CD4-positive, alpha-beta T cell treated with Interleukin-17A for 1 hour (primary cell): ENCODE measurements at places on chromosomes 7 and 10.

DNA sequence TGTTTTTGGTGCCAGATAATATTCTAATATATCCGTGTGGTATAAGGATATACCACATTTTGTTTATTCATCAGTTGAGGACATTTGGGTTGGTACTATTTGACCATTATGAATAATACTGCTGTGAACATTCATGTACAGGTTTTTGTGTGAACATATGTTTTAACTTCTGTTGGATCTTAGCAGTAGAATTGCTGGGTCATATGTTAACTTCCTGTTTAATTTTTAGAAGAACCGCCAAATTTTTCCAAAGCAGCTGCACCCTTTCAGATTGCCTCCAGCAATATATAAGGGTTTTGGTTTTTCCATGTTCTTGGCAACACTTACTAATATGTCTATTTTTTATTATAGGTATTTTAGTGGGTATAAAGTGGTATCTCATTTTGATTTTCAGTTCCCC is 22.8 kb downstream of the VPS26A start:
- no peak for DNase-seq

DNA sequence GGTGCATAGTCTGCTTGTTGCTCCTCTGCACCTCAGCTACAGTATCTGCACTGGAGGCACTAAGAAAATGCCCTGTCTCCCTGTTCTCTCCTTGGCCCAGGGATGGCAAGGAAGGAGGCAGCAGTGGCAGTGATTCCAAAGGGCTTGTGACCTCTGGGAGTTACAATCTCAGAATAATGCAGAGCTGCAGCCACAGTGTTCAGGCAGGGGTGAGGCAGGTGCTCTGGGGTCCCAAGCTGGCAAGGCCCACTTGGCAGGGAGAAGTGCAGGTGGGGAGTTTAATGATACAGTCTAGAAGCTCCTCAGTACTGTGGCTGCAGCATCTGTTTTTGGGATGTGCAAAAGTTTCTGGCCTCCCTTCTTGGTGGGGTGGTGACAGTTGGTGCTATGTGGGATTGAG is 456.4 kb downstream of the CCSER2 start:
- DNase-seq: no peak

DNA sequence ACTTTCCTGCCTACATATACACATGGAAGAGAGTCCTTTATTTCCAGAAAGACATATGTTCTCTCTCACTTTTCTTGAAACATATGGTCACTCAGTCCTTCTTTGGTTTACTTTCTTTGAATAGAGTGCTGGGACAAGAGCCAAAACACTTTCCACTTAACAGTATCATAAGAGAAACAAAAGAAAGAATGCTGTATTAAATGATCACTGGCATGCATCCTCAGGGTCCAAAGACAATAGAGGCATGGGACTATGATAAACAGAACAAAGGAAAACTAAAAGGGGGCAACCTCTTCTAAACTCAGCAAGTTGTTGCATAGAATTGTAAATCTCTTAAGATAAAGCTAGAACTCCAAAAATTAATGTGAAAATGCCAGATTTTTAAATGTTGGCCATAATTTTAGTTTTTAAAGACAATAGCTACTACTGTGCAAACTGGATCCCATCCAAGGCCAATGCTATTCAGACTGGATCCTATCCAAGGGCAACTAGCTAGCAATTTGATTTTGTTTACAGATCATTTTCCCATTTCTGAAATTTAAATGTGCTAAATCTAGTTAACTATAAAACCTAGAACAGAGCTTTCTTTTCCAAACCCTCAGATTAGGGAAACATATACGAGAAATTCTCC is 687.5 kb downstream of the SORCS3 start:
- DNase-seq: no peak

DNA sequence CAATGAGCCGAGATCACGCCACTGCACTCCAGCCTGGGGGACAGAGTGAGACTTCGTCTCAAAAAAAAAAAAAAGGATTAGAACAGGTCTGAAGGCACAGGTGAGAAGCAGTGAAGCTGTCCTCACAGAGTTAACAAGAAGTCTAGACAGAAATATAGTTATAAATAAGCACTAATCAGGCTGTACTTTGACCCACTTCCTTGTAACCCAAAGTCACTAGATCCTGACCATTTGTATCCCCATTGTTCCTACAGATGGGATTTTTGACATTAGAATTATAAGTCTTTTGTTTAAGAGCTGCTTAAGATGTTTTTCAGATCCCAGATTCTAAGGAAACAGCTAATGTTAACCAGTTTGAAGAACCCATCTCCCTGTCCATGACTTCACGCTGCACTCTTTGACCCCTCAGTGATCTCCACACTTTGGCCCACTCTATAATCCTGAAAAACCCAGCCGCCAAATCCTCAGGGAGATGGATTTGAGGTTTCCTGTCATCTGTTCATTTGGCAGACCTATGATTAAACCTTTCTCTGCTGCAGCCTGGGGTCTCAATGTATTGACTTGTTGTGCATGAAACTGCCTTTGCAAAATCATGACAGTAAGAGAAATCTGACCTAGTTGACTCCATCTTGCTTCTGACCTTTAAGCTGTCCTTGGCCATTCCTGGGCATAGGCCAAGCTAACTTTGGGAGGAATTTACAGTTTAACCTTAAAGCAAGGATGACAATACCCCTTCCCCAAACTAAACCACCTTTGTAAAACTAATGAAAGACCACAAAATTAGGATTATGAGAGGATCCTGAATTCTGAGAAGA is 11.4 kb downstream of the SSMEM1 start:
- DNase-seq: no peak

DNA sequence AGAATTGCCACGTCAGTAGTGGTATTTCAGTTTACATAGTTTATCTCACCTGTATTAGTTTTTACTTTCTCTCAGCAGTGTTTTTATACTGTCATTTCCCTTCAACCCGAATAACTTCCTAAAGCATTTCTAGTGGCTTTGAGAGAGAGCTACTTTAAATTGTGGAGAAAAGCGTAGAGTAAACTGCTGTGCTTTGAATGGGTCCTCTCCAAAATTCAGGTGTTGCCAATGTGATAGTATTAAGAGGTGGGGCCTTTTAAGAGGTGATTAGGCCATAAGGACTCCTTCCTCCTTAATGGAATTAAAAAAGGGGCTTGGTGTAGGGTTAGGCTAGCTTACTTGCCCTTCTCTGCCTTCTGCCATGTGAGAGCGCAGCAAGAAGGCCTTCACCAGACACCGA is 98.4 kb downstream of the LCOR start:
- no peak for DNase-seq

DNA sequence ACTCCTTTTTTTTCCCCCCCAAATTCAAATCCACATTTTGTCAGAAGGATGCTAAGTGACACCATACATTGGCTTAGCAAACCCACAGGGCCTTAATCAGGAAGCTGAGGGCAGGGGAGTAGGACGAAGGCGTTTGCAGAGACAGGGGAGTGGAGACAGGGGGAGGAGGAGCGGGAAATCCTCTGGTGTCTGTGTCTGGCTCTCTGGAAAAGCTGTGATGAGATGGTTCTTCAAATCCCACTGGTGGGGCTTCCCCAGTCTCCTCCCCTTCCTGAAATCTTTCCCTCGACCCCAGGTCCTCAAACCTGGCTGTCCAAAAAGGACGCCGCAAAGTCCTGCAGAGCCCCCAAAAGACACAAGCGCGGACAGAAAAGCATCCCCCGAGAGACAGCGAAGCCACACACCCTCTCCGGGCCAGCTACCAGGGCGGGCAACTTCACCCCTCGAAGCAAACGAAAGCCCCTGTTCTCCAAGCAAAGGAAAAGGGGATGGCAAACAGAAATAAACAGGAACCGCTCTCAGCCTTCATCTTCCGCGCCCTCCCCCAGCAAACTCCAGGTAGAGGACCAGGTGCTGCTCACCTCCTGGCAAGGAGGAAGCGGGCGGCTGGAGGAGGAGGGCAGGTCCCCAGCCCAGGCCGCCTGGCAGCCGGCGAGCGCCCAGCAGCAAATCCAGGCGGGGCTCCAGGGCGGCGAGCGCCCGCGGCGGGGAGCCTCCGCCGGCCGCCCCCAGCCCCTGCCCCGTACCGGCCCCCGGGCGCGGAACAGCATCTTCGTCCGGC is 520 bp downstream of the ELAPOR2 start:
- peak; percentile 28 for DNase-seq

DNA sequence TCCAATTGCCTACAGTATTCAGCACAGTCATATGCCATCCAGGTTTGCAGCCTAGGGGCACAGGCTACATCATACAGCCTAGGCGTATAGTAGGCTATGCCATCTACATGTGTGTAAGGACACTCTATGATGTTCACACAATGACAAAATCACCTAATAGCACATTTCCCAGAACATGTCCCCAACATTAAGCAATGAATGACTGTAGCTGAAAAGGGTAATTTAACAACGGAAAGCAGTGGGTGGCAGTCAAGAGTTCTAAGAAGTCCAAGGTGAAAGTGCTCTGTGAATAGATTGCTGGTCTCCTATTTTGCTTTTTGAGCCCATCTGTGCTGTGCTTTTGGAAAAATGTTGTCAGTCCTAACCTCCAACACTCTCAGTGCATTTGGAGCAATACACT is 162.6 kb downstream of the KLF6 start:
- DNase-seq: peak; percentile 15

DNA sequence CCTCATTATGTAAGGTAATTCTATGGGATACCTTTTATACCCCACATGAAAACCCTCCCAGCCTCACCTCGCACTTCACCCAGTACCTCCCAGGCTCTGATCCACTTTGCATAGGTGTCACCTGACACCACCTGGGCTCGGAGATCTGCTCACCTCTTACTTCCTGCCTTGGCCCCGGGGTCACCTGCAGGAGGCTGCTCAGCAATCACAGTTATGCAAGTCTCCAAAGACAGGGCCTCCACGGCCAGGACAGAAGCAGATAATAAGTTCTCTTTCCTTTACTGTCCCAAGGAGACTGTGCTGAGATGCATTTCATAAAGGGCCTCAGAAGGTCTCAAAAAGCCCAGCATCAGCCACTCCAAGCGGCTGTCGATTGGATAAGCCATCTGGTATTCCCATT is 112.4 kb upstream of the PPP2R2D start:
- no peak for DNase-seq

- no peak for DNase-seq
These were observed 470.2 kb downstream of the PAXIP1 start for GRCh38 chr7:154532771-154533170.

GRCh38 chr10:110556969-110557601 is 10.4 kb upstream of the SMC3 start:
- peak; percentile 76 for DNase-seq

DNA sequence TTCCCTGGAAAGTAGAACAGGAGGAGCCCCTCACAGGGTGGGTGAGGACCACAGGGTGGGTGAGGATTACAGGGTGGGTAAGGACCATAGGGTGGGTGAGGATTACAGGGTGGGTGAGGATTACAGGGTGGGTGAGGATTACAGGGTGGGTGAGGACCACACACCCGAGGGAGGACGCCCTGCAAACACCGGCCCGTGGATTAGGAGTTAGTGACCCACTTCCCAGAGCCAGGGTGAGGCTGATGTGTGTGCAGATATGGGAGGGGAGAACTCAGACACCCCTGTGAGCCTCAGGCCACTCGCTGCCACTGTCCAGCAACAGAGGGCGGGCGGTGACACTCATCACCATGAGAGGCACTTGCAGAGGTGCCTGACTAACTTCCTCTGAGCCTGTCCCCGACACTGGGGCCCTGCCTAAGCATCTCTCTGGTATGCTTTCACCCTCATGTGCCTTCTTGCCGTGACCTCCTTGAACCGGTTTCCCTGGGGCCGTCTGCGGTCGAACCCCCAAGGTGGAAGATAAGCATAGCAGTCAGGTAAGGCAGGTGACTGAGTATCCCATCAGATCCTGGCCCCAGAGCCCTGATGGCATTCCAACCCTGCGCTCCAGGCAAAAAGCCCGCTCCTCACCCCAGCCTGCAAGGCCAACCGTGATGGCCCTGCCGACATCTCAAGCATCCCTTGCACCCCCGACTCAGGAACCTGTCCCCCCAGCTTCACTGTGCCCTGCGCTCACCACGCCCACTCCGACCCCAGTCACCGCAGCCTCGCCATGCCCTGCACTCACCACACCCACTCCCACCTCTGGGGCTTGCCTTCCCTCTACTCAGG is 74.1 kb downstream of the FAM53B start:
- DNase-seq: no peak

DNA sequence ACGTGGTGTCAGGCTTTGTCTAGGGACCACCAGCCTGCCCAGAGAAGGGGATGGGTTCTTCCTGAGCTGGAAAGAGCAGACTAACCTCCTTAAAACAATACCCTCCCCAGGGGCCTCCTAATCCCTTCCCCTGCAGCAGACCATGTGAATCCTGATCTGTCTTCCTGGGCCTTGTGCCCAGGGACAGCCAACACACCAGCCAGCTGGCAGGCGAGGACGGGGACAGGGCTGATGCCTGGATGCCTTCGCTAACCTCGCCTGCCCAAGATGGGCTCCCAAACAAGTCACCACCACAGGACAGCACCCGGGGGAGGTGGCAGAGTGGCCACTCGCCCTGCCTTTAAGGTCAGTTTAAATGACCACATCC is 17.6 kb downstream of the PODXL start:
- no peak for DNase-seq

DNA sequence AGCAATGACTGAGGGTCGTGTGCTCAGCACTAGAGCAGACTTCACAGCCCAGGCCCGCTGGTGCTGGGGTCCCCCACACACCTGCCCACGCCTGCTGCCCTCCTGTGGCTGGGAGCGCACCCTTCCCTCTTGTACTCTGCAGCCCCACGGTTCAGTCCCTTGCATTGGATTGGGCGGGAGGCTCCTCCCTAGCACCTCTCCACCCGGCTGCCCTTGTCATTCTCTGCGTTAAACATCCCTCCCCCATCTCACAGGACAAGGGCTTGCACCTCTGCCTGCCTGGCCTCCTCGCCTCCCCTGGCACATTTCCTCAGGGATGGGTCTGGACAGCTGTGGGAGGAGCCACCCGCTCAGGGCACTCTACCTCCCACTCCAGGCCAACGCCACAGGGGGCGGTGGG is 68.6 kb downstream of the ALOX5 start:
- DNase-seq: no peak

GRCh38 chr7:39948375-39948955 is 1.6 kb upstream of the CDK13 start:
- DNase-seq: no peak

- no peak for DNase-seq
These were observed 210.9 kb downstream of the CREB5 start for GRCh38 chr7:28623105-28623730.

- no peak for DNase-seq
These were observed 639.3 kb downstream of the TNS3 start for GRCh38 chr7:46942574-46942973.
